ENCODE measurements at places on chromosomes 4 and X.

DNA sequence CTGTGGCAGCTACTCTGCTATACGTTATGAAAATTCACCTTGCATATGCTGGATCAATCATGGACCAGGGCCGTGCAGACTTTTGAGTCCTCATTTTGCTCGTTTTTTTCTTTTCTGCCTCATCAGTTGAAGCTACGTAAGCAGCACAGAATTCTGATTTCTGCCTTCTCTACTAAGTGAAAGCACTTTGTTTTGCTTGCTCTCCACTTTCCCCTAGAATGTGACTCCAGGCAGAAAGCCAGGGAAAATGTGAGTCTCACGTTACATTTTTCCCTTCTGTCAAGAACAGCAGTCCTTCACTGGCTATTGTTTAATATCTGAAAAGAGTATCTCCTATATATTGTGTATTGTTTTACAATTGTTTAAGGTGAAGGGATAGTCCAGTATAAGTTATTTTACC lies 1840.1 kb downstream of the PCDH7 start:
- DNase-seq: no peak

DNA sequence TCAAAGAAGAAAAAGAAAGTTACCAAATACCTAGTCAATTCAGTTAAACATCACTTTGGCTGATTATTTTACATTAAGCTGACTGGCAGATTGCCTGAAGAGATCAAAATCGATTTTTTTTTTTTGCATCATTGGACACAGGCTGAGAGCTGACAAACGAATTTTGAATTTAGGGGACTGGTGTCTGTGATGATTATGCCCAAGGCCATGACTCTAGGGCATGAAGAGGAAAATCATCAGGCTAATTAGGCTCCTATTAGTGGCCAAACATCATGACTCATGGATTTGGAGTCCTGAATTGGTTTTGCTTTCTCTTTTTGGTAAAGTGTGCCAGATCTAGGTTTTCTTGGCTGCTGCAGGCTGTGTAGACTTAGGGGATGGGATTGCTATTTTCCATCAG lies 829.3 kb upstream of the LCORL start:
- no peak for DNase-seq

DNA sequence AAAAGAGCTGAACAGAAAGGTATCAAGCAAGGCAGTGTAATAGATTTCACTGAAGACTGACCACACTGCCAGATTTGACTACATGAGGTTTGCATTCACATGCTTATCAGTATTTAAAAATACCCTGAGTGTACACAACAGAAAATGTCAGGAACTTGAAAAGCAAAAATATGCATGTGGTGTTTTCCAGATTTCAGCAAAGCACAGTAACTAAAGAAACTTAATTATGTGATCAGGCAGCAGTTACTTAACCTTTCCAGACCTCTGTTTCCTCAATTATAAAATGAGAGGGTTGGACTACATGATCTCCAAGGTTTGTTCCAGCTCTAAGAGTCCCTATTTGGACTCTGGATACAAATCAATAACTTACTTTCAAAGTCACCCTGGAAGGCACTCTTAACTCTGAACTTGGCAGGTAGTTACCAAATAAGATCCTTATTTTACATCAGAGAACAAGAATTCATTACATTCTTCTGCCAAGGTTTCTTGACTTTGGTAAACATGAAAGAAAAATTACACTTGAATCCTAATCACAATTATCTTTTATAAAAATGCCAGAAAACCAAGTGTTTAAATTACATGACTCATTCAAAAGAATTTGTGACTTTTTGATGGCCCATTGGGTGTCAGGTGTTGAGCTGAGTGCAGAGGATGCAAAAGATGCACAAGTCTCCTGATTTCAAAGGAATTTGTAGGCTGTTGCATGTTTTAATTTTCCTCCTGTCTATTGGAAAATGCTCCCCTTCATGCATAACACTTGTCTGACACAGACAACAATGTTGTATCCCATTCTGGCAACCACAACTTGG lies 241.6 kb downstream of the MGST2 start:
- DNase-seq: no peak

DNA sequence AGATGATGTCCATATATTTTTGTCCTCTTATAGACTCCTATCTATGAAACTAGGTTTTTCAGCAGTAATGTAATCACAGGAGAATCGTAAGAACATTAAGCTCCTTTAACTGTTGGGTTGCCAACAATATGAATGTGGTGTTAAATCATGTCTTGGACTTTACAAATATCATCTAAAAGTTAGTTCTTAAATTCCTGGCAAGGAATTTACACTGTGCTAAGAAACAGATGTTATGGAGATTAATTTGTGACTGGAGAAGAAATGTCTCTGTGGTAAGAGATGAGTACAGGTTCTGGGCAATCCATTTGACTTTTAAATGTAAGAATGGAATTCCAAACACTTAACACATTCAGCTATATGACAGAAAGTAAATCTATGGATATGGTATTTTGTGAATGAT lies 34.6 kb downstream of the CNKSR2 start:
- no peak for DNase-seq

DNA sequence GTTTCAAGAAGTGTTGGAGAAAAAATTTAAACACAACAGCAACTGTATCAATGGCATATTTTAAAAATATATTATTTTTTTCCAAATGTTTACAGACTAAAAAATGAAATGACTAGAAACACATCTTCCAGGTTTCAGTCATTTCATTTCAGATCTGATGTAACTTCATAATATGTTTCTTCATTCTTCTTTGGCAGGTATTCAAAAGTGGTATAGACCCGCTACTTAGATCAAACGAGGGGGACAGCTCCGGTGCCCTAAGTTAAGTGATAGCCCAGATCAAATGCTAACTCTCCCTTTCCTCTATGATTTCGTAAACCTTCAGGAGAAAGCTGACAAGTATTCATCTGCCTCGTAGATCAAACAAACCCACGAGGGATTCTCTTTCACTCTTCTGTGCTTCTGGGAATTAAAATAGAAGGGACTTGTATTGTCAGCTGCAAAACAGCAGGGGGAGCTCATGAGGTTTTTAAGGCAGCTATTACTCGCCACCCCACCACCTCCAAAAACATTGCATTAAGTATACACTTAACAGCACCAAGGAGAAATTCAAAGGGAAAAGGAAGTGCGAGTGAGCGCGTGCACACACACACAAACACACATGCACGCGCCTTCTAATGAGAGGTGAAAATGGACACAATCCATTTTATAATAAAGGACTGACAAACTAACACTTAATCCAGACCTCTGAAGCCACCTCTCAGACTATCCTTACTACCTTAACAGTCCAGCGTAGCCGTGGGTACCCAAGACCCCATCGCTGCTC lies 21.4 kb downstream of the HELT start:
- DNase-seq: peak; percentile 53

DNA sequence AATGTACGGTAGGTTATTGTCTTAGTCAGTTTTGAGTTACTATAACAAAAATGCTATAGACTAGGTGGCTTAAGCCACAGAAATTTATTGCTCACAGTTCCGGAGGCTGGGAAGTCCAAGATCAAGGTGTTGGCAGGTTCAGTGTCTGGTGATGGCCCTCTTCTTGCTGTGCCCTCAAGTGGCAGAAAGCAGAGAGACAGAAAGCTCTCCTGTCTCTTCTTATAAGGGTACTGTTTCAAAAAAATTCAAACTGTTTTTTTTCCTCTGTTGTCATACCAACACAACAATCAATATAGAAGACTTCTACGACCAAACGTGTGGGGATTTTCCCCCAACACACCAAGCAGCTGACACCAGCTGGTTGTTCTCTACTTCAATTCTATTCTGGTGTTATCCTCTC lies 53.4 kb downstream of the ADGRG4 start:
- DNase-seq: no peak

DNA sequence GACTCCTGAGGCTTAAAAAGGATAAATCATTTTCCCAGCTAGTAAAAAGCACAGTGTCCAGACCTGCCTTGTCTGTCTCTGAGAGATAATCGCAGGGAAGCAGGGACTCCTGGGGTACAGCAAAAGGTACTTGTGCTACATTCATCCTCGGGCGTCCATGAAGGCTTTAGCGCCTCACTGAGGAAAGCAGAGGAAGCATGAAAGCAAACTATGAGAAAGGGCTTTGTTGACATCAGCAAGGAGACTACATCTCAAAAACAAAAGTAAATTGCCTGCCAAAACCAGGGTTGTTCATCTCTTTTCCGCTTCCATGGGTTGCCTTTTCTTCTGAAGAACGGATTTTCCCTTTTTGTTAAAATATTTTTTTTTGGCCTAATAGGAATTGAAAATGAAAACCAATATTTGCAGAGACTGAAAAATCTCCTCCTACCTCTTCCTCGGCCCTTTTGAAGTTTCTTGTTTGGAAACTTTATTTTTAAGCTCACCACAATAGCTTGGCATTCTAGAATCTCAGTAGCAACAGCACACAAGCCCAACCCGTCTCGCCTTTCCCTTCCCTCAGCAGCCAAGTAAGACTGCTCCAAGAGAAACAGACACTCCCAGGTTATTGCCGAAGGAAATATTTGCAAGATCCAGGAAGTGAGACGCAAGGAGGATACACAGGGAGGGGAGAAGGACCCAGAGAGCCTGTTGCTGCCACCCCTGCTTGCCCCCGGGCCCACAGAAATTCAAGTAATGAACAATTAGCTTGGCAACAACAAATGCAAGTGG lies 148.3 kb upstream of the DGKK start:
- DNase-seq: no peak

DNA sequence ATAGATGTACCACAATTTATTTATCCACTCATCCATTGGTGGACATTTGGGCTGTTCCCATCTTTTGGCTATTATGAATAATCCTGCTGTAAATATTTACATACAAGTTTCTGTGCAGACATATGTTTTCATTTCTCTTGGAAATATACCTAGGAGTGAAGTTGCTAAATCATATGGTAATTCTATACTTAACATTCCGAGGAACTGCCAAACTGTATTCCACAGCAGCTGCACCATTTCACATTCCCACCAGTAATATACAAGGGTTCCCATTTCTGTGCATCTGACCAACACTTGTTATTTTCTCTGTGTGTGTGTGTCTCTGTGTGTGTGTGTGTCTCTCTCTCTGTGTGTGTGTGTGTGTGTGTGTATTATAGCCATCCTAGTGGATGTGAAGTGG lies 15.4 kb upstream of the DOCK11 start:
- no peak for DNase-seq

DNA sequence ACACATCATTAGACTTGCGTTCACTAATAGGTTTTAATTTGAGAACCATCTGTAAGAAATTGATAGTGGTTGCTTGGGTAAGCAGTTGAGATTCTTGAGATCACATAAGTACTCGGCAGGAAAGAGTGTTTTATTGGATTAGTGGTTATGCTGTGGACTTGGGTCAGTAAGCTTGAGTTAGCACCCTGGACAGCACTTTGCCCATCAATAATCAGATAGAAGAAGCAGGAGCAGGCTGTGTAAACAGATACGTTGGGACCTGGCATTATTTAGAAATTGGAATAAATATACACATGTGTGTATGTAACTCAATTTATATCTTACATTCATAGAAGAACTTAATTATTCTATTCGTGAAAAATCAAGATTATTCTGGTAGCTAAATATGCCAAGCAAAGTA lies 357.5 kb upstream of the SMIM31 start:
- DNase-seq: no peak

DNA sequence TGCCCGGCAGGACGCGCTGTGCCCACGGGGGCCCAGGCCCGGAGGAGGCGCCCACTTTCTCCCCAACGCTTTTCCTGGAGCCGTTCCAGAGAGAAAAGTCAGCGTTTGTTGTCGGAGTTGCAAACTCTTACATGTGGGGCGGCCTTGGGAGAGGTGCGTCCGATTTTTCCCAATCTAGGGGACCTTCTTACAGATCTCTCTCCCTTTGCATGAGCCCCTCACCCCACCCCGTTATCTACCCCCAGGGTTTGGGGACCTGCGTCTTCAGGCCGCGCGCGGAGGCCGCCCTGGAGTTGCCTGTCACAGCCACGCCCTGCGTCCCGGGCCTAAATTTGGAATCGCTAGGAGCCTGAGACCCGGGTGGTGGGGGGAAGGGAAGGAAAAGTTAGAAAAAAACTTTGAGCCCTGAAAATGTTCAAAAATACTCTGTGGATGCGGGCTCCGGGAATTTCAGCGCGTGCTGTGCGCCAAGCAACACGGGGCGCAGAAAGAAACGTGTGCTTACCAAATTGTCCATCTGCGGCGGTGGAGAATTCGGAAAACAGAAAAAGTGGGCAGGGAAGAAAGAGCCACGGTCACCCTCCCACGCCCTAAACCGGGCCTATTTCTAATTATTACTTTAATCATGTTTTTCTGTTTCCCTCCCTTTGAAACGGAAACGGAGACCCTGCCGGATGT lies 587 bp downstream of the CD99 start:
- DNase-seq: peak; percentile 39

- no peak for DNase-seq
These were observed 611.8 kb downstream of the SPOCK3 start for GRCh38 chr4:166622425-166622977.

DNA sequence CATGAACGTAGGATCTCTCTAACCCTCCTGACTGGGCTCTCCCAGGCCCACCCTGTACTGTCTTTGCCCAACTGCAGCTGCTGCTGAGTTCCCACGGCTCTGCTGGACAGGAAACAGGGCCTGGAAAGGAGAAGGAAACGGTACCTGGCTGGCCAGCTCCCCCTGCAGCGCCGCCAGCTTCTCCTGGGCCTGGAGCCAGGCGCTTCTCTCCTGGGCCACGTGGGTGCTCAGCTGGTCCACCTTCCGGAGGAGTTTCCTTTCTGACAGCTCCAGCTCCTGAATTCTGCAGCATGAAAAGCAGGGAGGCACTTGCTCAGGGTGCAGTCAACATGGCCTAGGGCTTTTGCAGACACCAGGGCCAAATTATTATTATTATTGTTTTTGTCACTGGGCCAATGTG lies 6.5 kb downstream of the C4orf50 start:
- DNase-seq: no peak

DNA sequence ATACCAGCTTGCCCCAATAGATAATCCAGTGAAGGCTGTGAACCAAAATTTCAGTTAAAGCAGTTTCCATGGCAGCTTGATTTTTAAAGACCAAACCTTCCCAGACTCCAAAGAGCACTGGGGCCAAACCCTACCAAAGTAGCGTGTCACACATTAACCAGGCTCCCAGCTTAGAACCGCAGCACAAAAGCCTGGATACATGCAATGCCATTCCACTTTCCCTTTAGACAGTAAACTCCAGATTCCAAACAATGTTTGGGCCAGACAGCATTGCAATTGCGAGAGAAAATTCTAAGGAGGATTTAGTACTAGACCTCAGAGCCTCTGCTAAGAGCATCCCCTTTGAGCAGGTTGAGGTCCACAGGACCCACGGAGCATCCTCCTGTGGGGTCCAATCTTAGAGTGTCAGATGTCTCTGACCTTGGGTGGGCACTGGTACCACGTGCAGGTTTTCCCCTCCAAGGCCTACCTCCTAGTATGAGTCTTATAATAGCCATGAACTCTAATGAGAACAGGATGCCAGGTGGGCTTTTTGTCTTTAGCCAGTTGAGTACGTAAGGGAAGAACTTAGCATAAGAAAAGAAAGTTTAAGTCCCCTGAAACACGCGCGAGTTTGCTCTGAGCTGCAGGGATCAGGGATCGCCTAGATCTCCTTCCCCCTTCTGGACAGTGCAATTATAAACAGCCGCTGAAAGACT lies 38.8 kb downstream of the MGARP start:
- DNase-seq: no peak

GRCh38 chrX:3230496-3230895 lies 116.0 kb downstream of the MXRA5 start:
- no peak for DNase-seq

GRCh38 chrX:34404386-34405070 lies 252.6 kb downstream of the TMEM47 start:
- DNase-seq: no peak

Measured in CD4-positive, alpha-beta T cell treated with Interleukin-6 for 4 hours (primary cell).